ENCODE measurements at places on chromosomes 4 and X.

DNA sequence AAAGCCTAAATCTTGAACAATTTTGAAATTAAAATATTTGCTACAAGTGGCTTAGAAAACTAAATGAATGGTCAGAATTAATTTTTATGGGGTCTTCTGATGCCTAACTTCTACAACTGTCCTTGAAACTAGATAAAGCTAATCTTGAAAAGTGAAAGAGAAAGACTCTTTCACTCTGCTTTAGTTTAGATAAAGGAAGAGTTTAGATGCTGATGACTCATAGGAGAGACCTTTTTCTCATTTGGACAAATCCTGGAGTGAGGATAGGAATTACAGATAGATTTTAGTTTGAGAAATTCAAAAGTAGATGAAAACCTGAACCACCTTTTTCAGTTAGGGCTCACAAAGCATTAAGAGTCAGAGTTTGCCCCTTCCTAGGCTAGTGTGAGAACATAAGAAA is 342.3 kb upstream of the GRID2 start:
- DNase-seq = no peak

DNA sequence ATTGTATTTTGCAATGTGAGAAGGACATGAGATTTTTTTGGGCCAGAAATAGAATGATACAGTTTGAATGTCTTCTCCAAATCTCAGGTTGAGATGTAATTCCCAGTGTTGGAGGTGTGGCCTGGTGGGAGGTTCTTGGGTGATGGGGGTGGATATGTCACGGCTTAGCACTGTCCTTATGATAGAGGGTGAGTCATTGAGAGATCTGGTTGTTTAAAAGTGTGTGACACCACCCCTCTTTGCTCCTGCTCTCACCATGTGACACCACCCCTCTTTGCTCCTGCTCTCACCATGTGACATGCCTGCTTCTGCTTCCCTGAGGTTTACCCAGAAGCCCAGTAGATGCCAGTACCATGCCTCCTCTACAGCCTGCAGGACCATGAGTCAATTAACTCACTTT is 1226.9 kb downstream of the PCDH7 start:
- no peak for DNase-seq

GRCh38 chr4:41339812-41340809 is 83.4 kb downstream of the UCHL1 start:
- peak; percentile 28 for DNase-seq

GRCh38 chr4:173414456-173414855 is 15.5 kb upstream of the SCRG1 start:
- no peak for DNase-seq

- no peak for DNase-seq
Measured at GRCh38 chr4:101393256-101393655, 45.9 kb upstream of the PPP3CA start.

GRCh38 chrX:47558436-47558835 is 2.6 kb upstream of the ARAF start:
- DNase-seq = no peak

GRCh38 chrX:16702700-16703599 is 9.5 kb downstream of the CTPS2 start:
- no peak for DNase-seq

DNA sequence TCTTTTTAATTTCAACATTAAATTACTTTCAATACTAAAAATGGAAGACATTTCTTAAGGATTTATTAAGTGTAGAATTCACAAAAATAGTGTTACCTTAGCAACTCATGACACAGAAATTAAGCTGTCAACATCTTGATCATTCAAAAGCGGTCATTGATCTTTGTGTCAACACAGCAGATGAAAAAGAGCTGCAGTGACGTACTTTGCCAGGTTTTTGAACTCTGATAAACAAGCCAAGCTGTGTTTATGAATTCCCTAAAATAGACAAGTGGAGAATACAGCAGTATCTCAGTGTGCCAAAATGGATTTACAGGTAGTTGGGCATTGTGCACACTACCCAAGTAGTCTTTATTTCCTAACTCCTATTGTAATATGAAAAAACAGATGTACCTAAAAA is 1141.8 kb upstream of the PCDH7 start:
- DNase-seq = no peak

DNA sequence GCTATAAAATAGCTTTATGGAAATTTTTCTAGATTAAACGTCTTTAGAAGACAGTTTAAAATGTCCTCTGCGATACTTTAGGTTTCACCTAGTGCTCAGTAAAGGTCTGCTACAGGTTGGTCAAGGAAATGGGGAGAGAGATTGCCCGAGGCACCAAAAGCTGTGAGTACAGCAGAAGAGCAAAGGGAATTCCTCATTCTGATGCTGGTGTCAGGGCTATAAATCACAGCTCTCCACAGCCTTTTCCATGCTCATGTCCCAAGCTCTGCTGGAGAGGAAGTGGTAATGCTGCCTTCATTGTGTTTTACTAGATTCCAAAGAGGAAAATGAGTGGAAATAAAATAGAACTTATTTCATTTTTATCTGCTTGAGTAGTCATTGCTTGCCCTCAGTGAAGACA is 2060.4 kb downstream of the ARAP2 start:
- no peak for DNase-seq

DNA sequence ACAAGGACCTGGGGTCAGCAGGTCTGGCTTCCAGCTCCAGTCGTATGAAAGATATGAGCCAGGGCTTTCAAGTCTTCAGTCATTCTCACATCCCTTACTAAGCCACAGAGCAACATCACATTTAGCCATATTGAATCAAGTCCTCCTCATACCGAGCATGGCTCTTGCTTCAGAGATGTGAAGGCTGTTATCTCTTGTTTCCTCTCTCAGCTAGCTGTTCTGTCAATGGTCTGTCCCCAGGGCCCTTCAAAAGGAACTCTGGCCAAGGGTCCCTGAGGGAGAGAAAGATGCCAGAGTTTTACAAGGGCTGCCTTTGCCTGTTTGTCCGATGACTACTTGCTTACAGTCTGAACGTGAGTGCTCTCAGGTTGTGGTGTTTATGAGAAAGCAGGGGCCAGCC is 30.5 kb downstream of the DOCK11 start:
- no peak for DNase-seq
